Jurkat, Clone E6-1 (cell line): ENCODE measurements at places on chromosomes 12 and 14.

DNA sequence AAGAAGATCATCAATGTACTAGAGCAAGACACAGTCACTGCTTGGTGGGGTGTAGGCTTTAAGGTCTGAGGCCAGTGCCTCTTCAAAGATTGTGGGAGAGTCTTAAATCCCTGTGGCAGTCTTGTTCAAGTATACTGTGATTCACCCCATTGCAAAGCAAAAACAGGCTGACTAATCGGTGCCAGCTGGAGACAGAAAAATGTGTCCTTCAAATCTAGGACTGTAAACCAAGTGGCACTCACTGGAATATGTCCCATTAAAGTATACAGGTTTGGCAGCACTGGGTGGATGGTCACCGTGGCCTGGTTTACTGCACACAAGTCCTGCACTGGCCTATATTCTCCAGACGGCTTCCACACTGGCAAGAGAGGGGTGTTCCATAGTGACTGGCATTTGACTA lies 1315.3 kb downstream of the TMEM121 start:
- no peak for DNase-seq

- DNase-seq = no peak
These were observed 40.9 kb downstream of the FOXG1 start for GRCh38 chr14:28807518-28807917.

DNA sequence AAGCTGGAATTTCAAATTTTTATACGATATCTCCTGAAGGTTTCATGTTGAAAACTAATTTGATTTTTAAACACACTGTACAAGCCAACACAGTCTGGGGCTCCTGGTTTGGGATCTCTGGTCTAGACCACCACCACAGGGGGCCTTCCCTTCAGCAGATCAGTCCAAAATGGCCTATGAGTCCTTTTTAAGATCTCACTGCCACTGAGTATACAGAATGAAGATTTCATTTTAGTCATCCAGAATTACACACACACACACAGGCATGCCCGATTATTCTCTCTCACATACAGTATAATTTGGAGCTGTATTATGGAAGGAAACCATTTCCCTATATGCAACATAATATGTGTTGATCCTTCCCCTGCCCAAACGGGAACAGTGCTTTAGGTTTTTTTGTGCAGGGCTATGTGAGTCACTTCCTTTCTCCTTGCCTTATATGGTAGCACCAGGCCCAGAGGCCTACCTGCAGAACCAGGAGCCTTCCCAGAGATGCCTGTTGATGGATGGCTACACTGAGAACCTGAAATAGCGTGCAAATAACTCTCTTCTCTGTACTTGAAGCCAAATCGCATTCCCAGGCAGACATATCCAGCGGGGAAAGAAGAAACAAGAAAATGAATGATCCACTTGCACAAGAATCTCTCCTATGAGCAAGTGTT lies 28.1 kb upstream of the WNK1 start:
- peak; percentile 60 for DNase-seq

DNA sequence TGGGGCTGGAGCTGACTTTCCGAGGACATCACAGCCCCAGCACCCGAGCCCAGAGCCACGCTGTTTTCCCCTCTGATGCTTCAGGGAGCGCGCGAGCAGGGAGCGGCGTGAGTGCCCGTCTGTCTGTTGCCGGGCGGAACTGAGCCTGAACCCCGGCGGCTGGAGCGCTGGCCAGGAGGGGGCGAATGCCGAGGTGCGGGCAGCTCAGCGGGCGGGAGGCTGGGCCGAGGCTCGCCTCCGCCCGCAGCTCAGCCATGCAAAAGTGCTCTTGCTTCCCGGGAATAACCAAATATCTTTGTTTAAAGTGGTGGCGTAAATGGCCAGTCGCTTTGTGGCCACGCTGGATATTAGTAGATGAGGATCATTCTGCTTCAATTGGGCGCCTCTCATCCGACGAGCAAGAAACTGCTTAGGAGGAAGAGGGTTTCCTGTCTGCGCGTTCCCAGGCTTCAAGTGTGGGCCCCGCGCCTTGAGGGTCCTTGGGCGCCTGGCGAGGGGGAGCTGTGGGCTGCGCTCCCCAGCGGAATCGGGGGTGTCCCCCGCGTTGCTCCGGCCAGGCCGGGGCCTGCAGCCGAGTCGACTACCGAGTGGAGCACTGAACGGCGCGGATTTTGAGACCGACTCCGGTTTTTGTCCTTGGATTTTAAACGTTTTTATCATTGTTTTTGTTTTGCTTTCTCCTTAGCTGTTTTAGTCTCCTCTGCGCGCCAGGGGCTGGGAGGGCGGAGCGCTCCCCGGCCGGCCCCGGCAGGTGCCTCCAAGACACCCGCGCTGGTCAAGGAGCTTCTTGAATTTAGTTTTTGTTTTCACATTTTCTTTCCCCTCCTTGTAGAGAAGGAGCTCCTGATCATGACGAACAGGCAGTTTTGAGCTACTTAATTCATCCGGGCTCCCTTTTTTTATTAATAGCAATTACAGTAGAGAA lies 831 bp upstream of the NKX2-1 start:
- DNase-seq = no peak

DNA sequence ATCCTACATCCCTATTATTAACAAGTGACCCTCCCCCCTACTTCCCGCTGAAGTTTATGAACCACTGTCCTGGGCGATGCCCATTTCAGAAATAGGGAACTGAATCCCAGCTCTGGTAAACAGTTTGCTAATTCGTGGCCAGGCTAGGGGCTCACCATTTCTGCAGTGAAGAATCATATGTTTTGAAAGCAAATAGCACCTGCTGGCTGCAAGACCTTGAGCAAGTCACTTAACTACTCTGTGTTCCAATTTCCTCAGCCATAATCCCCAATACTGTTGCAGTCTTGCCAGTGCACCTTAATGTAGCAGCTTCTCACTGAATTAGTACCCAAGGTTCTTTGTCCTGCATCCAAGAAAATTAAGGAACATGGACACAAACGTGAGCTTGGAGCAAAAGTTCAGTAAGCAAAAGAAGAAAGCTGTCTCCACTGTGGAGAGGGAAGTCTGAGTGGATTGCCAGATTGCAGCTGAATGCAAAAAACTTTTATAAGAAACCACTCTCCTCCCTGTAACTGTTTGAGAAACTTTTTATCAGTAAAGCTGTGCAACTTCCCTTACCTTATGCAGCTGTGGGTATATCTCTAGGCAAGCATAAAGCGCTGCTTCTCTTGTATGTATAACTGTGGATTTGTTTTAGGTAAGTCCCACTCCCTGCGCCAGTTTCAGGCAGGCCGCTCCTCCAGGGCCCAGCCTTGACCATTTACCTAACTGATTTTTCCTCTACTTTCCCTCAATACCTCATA lies 824 bp downstream of the OAS1 start:
- peak; percentile 6 for DNase-seq

DNA sequence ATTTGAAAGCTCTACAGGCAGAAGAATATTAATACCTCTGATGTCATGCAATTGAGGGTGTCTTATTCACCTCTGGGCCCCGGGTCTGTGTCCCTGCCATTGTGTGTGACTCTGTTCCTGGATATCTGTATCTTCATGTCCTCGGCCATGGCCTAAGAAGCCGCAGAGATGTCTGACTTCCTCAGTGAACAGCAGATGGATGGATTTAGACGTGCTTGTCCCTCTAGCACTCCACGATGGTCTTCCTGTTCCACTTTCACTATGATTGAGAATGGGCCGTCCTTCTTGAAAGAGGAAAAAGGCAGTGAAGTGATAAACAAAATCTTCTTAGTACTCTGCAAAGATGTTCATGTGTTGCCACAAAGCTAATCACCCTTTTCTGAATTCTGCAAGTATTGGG lies 217.4 kb downstream of the SLC41A2 start:
- no peak for DNase-seq

DNA sequence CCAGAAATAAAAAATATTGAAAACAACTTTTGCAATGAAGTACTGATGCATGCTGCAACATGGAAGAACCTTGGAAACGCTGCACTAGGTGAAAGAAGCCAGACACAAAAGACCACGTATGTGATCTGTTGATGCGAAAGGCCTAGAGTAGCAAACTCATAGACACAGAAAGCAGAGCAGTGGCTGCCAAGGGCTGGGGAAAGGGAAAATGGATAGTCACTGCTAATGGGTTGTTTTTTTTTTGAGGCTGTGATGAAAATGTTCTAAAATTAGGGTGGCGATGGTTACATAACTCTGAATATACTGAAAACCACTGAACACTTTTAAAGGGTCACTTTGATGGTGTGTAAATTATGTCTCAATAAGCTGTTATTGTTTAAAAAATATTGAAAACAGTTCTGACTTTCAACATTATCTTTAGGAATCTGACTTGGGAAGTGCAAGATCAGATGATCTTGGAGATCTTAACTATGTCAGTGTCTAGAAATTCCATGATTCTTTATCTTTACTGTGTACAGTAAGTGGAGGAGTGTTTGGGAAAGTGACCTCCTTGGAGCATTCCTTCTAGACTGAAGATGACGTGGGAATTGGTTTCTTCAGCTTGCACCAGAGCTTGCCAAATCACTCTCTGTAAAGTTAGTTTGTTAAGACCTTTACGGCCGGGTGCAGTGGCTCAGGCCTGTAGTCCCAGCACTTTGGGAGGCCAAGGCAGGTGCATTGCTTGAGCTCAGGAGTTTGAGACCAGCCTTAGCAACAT lies 12.4 kb downstream of the MLXIP start:
- DNase-seq = no peak

DNA sequence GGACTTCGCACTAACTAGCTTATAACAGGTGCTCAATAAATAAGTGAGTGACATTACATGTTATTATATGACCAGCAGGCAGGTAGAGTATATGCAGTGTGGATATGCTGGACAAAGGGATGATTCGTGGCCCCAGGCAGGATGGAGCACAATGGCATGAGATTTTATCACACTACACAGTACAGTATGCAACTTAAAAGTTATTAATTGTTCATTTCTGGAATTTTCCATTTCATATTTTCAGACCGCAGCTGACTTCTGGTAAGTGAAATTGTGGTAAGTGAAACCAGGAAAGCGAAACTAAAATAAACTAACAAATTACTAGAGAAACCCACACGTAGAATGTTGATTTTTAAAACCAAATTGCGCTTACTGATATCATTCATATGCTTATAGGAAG lies 3.3 kb downstream of the PARP11 start:
- peak; percentile 17 for DNase-seq
